CD4-positive, alpha-beta T cell treated with Interleukin-15 for 4 hours (primary cell): ENCODE measurements at places on chromosomes 12 and 14.

- no peak for DNase-seq
Measured at GRCh38 chr12:38745601-38746000, 159.8 kb downstream of the CPNE8 start.

DNA sequence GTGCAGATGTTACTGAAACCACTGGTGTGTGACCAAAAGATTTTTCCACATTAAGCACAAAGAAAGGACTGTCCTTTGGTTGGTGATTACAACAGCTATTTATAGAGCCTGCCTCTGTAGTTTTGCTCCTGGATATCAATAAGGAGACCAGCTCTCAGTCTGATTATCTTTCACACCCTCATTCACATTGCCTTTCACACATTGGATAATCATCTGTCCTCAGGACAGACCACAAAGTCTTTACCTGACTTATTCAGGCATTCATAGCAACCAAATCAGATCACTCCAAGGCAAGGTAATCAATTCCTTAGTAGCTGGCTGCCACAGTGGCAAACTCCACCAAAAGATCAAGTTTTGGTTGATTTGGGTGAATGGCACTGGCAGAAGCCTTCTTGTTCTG lies 59.6 kb upstream of the CPSF6 start:
- DNase-seq = no peak

- no peak for DNase-seq
Measured at GRCh38 chr12:115146453-115146852, 462.5 kb upstream of the TBX3 start.

- no peak for DNase-seq
Measured at GRCh38 chr12:93459097-93459496, 8.2 kb upstream of the MRPL42 start.

DNA sequence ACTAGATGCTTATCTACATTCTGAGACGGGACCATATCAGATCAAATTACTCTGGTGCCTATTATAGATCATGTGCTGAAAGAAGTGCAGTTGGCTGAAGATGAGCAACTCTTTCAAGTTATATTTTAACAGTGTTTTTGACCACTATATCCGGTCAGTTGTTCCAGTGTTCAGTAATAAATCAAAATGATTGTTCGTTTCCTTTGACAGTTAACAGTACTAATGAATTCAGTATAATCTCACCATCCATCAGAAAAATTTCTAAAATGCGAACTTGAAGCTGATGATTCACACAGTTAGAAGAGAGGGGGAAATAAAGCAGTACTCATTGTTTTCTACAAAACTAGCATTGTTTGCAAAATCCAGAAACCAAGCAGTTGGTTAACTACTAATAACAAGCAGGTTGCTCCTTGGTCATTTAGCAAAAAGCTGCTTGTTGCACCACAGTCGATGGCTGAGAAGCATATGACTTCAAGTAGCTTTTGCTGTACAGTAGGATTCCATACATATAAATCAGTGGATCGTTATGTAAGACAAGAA lies 2.3 kb downstream of the RPS6KA5 start:
- no peak for DNase-seq

GRCh38 chr12:93638095-93638494 lies 39.1 kb upstream of the CRADD start:
- no peak for DNase-seq

DNA sequence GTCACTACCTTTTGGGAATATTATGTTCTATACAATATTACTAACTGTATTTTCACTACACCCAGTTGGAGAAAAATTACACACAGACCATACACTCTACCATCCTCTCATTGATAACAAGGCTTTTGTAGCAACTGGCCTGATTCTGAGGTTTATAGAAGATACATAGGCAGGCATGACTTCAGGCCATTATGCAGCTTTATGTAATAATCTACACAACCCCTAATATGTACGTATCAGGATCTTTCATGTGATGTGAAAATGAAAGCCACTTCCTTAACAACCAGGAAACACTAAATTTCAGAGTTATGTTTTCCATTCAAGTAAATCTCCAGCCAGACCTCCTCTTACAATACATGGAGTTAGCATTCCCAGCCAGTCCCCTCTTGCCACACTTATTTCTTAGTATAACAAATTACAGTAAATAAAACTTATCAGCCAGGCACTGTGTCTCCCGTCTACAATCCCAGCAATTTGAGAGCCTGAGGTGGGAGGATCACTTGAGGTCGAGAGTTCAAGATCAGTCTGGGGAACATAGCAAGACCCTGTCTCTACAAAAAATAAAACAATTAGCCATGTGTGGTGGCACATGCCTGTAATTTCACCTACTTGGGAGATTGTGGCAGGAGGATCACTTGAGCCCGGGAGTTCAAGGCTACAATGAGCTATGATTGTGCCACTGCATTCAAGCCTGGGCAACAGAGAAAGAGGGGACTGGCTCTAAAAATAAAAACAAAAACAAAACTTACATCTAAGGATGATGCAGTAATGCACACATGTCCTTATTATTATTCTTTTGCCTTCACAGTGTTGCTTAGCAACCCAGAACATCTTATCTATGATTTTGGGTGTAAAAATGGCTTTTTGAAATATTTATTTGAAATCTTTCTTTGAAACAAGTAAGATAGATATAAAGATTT lies 10.4 kb upstream of the OSBPL8 start:
- DNase-seq = no peak

- no peak for DNase-seq
Measured at GRCh38 chr14:101808894-101809670, 47.6 kb downstream of the PPP2R5C start.
